Stimulated activated CD8-positive, alpha-beta memory T cell treated with anti-CD3 and anti-CD28 coated beads, Interleukin-4, amount 100 ng/mL, for 4 hours (primary cell): ENCODE measurements at places on chromosomes 2 and 18.

DNA sequence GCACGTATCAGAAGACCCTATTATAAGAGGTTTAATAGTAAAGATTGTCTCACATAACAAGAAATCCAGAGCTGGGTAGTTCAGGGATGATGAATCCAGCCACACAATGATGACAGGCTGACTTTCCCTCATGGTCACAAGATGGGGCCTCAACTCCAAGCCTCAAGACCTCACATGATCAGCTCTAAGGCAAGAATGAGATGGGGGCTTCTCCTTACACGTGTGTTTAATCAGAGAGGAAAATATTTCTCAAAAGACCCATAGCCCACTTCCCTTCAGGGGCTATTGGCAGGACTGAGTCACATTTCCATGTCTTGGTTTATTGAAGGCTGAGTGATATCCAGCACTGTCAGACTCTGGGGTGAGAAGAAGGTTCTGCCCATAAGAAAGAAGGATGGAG lies 100.2 kb upstream of the FOSL2 start:
- DNase-seq = no peak

DNA sequence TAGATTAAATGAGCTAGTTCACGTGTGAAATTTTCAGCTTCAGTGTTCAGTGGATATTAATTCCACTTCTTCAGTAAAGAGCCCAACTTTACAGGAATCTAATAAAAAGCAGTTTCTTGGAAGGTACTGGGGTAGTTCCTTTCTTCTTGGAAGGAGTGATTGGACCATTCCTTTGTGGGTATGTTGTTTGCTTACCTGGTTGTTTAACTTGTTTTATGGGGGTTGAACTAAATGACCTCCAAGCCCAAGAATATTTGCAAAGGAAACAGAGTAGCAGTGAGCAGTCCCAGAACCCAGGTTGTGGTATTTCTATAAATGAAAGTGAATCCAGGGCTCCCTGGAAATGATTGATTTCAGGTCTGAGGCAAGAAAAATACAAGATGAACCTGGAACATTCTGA lies 31.4 kb downstream of the KCNJ13 start:
- DNase-seq = no peak

GRCh38 chr2:203347375-203347774 lies 19.2 kb downstream of the ABI2 start:
- DNase-seq = no peak

DNA sequence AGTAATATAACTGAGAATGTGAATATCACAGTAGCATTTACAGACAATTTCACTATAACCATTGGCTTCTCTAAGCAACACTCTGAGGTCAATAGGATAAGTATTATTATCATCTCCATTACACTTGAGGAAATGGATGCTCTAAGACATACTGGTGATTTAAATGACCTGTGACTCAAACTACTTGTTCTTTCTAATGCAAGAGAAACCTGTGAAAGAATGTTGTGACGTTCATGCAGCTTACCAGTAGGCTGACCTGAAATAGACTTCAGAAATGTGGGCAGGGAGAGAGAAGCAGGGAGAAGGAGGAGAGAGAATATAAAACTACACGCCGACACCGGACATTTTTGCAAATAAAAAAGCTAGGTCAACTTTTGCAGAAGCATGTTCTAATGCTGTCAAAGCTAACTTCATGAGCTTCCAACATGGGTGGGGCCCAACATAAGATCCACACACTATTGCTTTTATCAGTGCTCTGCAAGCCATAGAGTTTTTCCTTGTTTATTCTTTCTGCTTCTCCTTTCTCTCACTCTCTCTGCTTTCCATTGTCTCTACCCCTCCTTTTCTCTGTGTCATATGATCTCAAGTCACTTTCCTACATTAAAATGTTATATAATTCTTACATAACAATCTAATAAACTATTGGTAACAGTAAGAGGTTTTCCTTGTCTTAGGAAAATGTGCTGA lies 217.6 kb upstream of the FN1 start:
- DNase-seq = no peak

- no peak for DNase-seq
Measured at GRCh38 chr2:71952572-71953188, 195.0 kb downstream of the CYP26B1 start.

GRCh38 chr2:235439959-235440662 lies 53.7 kb upstream of the AGAP1 start:
- DNase-seq = no peak

DNA sequence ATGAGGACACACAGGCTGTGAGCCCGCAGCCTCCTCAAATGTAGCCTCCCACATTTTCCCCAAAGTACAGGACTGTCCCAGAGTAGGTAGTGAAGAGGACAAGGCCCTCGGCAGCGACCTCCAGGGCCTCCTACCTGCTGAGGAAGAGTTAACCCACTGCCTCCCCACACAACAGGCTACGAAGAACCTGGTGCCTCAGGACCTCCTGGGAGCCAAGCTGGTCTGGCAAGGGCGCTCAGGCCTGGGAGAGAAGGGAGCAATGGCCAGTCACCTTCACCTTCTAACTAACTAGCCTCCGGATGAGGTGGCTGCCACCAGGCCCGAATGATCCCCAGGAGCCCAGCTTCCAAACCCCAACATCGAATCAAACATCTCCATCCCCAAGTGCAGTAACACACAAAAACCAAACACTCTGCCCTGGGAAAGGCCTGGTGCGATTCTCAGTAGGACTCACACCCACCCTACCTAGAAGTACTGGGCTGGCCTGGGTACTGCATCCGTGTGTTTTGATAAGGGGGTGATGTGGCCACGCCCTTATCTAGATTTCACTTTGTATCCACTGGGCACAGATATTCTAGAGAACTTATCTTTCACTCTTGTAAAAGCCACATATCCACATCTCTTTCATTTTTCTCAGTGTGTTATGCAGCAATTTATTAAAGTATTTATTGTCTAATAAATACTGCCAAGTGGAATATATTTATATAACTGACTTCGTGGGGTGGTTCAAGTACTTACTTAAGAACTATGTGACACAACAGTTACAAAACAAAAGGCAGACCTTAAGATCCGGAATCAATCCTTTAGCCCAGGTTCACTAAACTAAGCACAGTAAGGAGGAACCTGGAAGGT lies 9.7 kb downstream of the ERFE start:
- DNase-seq = no peak

DNA sequence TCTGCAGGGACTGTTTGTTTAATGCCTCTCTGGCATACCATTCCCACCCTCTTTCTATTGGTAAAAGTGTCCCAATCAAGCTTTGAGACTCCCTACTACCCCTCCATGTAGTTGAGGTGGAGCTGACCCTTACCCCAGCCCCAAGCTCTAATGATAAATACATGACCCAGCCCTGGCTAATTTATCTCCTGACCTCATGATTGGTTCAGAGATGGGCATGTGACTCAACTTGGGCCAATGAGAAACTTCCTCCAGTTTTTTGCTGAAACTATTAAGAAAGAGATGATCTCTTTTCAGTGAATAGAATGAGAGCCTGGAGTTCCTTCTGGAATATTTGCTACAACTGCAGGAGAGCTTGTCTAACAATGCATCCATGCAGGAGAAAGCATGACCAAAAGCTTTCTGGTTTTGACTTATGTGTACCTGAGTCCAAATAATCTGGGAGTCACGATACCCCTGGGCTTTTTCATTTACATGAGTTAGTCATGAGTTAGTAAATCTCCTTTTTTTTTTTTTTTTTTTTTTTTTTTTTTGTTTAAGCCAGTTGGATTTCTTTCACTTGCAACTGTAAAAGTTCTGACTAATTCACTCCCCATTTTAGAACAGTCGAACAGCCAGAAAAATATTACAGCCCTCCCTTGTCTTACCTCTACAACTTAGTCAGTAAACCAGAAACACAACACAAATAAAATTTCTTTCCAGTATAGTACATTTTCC lies 66.5 kb upstream of the TLK1 start:
- DNase-seq = no peak

GRCh38 chr18:435940-436339 lies 64.6 kb downstream of the COLEC12 start:
- no peak for DNase-seq

GRCh38 chr2:142153601-142154000 lies 22.8 kb upstream of the LRP1B start:
- DNase-seq = no peak

GRCh38 chr18:44036501-44036900 lies 644.2 kb upstream of the SETBP1 start:
- DNase-seq = no peak

DNA sequence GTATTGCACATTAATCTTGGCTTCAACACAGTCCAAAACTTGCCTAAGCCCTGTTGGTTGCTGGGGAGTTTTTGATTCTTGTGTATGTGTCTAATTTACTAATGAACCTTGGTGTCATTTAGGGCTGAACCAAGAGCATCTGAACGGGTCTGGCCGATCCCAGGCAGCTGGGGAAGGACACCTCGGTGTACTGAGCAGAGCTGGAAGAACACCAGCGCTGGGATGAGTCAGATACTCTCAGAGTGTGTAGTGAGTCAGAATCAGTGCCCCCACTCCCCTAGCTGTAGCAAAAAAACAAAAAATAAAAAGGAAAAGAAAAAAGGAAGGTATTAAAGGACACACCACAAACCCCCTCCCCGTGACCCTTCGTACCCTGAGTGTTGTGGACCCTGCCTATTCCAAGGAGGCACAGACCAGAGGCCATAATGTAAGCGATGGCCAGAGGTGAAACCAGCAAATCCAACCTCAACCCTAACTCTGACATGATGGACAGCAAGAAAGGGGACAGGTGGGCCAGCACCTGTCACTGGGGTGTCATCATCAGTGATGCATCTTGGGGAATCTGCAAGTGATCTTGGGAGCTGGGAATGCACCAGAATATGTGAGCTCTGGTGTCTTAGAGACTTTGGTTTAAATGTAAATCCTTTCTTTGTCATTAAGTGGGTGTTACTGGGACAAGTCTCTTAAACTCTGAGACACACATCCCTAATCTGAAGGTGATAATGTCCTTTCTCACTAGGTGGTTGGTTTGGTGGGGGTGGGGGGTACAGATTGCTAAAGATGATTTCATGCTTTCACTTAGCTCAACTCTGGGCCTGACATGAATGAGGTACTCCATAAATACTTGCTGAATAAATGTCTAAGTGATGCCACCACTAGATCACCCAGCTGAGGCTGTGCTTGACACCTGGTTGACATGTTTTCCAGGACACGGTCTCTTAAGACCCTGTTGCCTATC lies 34.2 kb upstream of the NCOA1 start:
- no peak for DNase-seq

DNA sequence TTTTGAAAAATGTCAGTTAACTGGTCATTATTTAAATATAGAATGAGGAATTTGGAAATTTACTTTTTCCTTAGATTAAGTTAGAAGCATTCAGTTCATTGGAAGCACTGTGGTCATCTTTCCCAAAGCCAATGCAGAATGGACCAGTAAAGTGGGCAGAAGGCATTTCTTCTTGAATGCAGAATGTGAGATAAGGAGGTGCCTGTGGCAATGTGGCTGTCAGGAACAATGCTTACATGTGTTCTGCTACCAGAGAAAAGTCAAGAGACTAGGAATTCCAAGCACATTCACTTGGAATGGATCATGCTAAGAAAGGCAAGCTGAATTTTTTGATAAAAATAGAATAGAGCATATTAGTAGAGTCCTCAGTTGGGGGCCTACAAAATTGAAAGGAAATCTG lies 295.0 kb upstream of the KCNH7 start:
- no peak for DNase-seq
